ENCODE measurements at places on chromosomes 1 and 21.

- DNase-seq, result no peak
These were observed 318.8 kb upstream of the FAM78B start for GRCh38 chr1:166485620-166486019.

DNA sequence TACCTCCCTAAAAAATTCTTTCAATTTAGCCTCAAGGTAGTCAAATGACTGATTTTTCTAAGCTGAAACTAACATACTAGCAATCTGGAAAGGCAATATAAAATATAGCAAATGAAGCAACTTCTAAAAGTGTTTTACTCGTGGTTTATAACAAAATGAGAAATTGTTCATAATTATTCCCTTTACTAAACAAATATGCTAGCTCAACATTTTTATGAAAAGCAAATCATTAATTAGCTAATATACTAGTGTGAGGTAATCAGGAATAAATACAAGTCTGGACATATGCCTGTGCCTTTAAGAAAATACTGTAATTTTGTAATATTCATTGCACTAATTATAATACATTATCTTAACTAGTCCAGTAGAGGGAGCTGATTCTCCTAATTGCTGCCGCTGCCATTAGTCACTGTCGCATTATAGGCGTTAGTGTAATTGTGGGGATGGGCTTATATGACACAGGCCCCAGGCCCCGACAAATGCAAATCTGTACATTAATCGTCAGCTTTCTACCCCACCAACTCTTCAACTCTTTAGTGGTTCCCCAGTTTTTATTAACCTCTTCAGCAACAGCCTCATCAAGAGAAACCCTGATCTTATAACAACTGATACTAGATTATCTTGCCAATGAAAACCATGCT, 160.9 kb downstream of the GABPA start:
- peak; percentile 18 for DNase-seq

DNA sequence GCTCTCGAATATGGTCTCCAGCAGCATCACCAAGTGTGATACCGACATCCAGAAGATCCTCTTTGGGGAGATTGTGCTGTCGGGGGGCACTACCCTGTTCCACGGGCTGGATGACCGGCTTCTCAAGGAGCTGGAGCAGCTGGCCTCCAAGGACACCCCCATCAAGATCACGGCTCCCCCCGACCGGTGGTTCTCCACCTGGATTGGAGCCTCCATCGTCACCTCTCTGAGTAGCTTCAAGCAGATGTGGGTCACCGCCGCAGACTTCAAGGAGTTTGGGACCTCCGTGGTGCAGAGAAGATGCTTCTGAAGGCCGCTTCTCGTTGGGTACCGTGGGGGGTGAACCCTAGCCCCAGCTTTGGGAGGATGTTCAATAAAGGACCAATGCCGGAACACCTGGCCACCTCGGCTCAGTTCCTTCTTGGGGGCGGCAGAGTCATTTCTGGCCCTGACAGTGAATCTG, 1.3 kb downstream of the ACTRT2 start:
- no peak for DNase-seq

DNA sequence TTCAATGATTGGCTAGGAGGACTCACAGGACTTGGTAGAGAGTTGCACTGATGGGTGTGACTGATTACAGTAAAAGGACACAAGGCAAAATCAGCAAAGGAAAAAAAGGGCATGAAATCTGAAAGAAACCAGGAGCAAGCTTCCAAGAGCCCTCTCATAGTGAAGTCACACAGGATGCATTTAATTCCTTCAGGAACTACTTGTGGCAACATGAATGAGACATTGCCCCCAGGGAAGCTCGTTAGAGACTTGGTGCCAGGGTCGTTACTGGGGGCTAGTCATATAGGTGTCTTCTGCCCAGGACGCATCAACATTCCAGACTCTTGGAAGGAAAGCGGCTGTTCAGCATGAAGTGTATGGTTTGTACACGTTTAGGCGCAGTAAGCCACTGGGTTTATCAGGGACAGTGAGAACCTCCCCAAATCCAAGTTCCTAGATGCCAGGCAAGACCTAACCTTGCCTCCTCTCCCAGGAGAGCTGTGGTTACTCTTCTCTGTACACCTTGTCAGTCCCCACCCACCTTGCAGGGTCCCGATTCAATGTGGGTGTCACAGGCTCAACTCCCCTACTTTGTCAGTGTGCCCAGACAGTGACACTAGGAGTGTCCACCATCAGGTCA, 26.0 kb upstream of the C2CD2 start:
- DNase-seq, result no peak

DNA sequence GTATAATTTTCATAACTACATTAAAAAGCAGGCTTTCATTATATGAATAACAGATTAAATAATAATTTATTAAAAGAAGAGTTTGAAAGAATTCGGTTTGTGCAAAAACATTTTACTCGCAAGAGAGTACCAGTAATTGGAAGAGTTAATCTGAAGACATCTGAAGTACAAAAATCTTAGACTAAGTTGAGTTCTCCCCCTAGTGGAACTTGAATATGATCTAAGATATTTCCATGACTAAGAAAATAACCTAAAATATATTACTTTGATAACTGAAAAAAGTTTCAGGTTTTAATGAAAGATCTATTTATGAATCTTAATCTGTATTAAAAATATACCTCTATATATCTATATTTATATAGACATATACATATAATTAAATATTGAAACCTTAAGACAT, 112.5 kb upstream of the GFI1 start:
- DNase-seq, result no peak

GRCh38 chr1:245043611-245043940, 111.2 kb upstream of the KIF26B start:
- DNase-seq, result no peak

GRCh38 chr1:173191011-173191705, 16.0 kb downstream of the TNFSF4 start:
- no peak for DNase-seq

- peak; percentile 62 for DNase-seq
These were observed 3.8 kb downstream of the IRF2BP2 start for GRCh38 chr1:234605983-234606783.

DNA sequence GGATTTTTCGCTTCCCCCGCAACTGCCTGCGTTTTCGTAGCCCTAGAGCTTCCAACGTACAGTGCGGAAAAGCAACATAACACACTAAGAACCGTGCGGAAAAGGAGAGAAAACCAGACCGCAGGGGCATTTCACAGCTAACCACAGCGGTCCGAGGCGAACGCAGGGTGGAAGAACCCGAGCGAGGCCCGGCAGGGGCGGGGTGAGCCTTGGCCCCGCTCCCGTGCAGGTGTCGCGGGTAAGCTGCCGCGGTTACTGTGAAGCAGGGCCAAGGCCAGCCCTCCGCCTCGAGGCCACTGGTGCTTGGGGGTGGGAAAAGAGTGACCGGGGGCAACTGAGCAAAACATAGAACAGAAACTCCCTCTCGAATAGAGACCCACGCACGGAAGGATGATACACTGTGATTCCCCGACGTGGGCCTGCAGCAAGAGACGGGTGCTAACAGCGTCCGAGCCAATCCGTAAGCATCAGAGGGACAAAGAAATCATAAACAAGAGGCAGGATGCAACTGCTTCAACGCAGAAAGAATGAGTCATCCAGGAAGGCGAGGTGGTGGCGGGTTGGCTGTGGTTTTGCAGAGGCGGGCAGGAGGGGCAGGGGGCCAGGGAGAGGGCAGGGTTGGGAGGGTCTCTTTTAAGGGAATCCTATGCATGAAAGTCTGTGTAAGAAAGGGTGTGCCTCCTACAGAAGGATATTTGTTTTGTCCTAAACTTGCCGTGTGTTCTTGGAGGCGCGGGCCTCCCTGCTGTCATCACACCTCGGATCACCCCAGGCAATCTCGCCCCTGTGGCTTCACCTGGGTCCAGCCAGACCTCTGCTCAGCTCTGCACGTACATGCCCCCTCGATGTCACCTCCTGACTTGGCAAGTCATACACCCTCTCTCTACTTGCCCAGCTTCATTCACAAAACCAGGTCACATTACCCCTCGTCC, 7.3 kb downstream of the GNG4 start:
- peak; percentile 39 for DNase-seq

GRCh38 chr1:31683997-31684396, 19.8 kb downstream of the COL16A1 start:
- no peak for DNase-seq

DNA sequence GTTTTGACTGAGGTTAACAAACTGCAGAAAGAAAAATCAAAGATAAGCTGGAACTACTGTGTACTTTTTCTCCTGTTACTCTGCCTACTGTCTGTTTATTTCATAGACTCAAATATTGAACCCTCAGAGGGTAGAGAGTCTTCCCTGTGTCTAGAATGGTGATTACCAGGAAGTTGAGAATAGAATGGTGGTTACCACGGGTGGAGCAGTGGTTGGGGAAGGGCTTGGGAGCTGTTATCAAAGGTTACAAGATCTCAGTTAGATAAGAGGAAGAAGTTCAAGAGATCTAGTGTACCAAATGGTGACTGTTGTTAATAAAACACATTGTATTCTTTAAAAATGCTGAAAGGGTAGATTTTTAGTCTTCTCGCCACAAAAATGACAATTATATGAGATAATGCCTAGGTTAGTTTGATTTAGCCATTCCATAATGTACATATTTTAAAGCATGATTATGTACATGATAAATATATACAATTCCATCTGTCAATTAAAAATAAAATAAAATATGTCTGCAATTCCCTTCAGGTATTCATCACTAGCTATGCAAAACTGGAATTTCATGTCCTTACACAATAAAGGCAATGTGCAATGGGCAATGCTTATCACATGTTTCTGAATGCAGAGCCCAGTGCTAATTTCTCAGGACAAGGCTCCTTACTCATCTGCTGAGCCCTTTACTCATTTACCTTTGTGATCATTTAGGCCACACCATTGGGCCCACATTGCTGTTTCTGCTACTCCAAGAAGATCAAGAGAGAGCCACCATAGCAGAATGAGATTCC, 474.3 kb upstream of the CAMK1G start:
- DNase-seq, result no peak

DNA sequence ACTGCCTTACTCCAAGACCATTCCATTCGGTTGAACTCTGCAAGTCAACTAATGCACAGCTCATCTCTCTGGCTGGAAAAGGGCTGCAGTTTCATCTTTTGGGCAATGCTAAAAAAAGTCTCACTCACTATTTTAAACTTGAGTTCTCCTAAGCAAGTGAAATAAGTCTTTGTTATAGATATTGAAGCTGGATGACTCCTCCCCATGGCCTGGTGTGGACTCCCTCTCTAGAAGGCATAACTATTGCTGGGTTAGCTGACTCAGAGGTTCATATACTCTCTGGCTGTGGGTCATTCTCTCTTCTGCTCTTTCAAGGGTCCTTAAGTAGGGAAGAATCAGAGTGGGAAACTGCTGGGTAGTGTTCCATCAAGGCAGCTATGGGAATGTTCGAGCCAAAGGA, 88.0 kb downstream of the XCL2 start:
- no peak for DNase-seq

DNA sequence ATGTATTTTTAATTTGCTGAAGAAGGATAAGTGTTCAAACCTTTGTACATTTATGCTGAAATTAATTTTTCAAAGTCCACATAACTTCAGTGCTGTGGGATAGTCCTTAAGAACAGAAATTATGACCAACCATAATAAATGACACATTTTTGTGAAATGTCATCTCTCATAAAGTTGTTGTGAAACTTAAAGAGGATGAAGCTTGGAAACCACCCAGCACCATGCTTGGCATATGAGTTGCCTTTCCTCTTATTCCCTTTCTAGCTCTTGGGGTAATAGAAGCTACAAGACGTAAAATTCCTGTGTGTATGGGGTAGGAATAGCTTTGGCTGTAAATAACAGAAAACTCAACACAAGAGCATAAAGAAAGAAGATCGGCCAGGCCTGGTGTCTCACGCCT, 18.9 kb upstream of the USP24 start:
- no peak for DNase-seq

GRCh38 chr1:212186427-212187207, 98.6 kb upstream of the PPP2R5A start:
- DNase-seq, result no peak

DNA sequence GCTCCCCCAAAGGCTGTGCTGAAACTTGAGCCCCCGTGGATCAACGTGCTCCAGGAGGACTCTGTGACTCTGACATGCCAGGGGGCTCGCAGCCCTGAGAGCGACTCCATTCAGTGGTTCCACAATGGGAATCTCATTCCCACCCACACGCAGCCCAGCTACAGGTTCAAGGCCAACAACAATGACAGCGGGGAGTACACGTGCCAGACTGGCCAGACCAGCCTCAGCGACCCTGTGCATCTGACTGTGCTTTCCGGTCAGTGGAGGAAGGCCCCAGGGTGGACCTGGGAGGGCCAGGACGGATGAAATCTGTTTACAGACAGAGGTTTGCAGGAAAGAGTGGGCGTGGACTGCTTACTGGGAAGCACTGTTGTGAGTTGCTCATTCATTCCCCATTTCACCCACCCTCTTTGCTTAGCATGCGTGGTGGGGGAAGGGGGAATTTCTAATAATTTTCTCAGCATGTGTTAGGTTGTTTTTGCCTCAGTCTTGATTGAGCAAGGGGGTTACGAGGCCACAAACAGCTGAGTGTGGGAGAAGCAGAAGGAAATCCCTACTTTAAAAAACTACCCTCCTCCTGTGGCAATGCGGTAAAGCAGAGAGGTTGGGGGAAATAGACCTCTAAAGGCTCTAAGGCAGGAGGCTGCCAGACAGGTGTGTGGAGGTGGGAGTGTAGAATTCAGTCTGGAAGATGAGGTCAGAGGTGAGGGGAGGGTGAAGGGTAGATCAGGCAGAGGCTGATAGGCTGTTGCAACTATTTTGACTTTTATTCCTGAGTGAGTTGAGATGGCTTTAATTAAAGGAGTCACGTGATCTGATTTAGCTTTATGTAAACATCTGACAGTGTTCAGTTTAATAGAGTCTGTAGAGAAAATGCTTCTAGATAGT, 1.3 kb downstream of the FCGR2A start:
- DNase-seq, result peak; percentile 61

DNA sequence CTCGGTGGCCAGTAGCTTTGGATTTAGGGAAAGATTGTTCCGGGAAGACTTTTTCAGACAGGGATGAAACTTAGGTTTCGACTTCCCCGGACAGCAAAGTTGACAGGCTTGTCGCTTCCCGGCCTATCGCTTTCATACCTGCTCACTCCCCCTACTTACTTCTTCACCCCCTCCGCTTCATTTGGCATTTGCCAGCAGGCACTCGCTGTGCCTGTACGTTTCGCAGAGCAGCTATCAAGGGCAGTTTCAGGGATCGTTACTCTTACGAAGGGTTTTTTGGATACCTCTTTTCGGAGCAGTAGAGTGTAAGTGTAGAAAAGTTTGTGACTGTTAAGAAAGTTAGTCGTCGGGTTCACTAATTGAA, 393 bp downstream of the BLZF1 start:
- DNase-seq, result peak; percentile 19

DNA sequence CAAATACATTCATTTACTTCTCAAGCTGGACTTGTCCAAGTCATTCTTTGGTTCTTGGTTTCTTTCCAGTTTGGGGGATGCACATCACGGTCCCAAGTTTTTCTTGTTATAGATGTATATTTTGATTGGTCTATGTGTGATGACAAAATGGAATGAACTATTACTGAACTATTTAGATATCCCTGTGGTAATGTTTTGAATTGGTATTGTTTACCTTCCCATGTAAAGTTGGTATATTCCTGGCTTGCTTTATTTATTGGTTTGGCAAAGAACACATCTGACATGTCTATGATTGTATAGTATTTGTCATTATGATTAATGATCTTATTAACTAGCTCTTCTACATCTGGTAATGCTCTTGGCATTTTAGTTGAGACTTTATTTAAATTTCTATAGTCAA, 22.4 kb upstream of the ZNF692 start:
- no peak for DNase-seq

- no peak for DNase-seq
These were observed 284.1 kb downstream of the BRINP3 start for GRCh38 chr1:190193508-190194115.

- no peak for DNase-seq
These were observed 7.7 kb downstream of the LRRN2 start for GRCh38 chr1:204677864-204678263.

GRCh38 chr1:178614286-178614685, 101.4 kb downstream of the TEX35 start:
- no peak for DNase-seq
